ENCODE measurements at places on chromosomes 6 and 20.

DNA sequence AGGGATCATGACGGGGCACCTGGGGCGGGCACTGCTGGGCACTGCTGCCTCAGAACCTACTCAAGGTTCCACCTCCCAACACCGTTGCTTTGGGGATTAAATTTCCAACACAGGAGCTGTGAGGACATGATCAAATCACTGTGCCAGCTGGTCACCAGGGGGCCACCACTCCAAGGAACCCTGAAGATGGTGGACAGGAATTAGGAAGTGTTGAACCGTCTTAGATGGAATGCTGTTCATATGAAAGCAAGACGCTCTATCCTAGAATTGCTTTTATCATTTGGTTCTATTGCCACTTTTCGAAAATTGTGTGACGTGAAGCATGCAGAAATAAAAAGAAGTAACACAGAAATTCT is 140.3 kb downstream of the DLL1 start:
- DNase-seq, result no peak

GRCh38 chr20:540391-541201 is 3.0 kb downstream of the CSNK2A1 start:
- DNase-seq, result no peak

- no peak for DNase-seq
Measured at GRCh38 chr6:165010556-165011535, 298.6 kb downstream of the C6orf118 start.

DNA sequence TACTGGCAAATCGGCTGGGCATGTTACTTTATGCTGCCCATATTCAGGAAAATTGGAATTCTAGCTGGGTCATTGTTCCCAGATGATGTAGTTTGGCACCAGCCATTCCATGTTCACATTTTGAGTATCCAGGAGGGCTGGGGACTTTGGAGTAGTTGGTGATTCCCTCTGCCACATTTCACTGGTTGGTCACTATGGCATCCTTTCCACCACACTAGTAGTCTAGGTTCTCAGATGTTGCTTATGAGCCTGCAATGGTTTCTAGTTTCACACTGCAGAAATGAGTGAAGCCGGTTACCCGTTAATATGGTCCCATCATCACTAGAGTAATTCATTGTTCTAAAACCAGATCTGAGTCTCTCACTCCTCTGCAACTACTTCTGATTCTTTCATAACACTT is 4.6 kb downstream of the PTPN1 start:
- no peak for DNase-seq

- peak; percentile 9 for DNase-seq
Measured at GRCh38 chr6:10613077-10613476, 81.3 kb downstream of the C6orf52 start.

All from A549 (cell line).